ENCODE measurements at places on chromosomes 5 and 9. TPM values are rescaled to one million over a fixed set of nuclear protein-coding genes. Genes with fewer than 3 reads are reported as not detected.

ACOT12 gene
- total RNA-seq, result 0.23 TPM

CEMIP2 gene
- 69.5 TPM for total RNA-seq

DNA sequence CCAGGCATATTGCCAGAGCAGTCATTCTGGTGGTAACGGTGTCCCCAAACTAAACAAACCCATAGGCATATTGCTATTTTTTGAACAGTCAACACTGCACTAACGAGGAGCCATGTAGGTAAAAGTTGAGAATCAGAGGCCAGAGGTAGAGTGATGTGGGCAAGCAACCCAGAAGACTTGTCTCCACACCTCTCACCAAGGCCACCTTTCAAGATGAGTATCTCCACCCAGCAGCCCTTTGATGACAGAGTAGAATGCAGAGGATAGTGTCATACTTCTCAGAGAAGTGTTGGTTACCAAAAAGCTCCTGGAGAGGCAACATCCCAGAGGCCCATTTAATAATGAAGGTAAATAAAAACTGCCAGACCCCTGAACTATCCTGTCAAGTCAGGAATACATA lies 63.9 kb downstream of the FCHO2 start:
- no peaks in the 10 kb centered on the region for H3K4me1 ChIP-seq
- no peak for DNase-seq
- H3K4me3 ChIP-seq, result no peak overlapping the region

- H3K4me1 ChIP-seq, result no peaks in the 10 kb centered on the region
- DNase-seq, result no peak
- no peaks in the 10 kb centered on the region for H3K36me3 ChIP-seq
- H3K27ac ChIP-seq, result no peak overlapping the region
These were observed 151.1 kb downstream of the DOCK2 start for GRCh38 chr5:169788168-169788567.

GRCh38 chr5:67163231-67163756 lies 33.3 kb downstream of the CD180 start:
- peaks cover 11% of the 10 kb centered on the region for H3K36me3 ChIP-seq
- DNase-seq, result no peak

GABRA6 gene
- total RNA-seq, result not detected

DNA sequence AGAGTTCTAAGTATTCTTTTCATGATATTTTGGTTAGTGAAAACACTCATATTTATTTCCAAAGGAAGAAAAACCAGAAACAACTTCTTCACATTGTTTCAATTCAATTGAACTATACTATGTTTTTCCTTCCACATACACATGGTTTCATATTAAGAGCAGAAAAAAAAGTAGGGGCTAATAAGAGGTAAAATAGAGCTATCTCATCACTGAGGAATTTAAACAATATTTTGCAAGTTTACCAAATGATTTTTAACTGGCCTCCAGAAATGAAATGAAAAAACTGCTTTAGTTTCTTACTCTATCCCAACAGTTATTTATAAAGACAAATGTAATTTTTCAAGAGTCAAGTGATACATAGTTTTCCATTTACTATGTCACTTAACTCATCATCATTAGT lies 233.5 kb downstream of the RFX3 start:
- no peak overlapping the region for H3K27ac ChIP-seq
- no peaks in the 10 kb centered on the region for H3K4me1 ChIP-seq
- H3K36me3 ChIP-seq, result no peaks in the 10 kb centered on the region
- no peaks in the 10 kb centered on the region for H3K27me3 ChIP-seq

FOXD4L6 gene
- not detected for total RNA-seq

- H3K4me1 ChIP-seq, result no peaks in the 10 kb centered on the region
- H3K27ac ChIP-seq, result no peak overlapping the region
- no peaks in the 10 kb centered on the region for H3K36me3 ChIP-seq
- H3K4me3 ChIP-seq, result no peak overlapping the region
- no peak for DNase-seq
These were observed 272.4 kb downstream of the ADAMTS6 start for GRCh38 chr5:65209341-65209740.

LURAP1L gene
- not detected for total RNA-seq

GRCh38 chr5:168931638-168932345 lies 352.6 kb upstream of the PANK3 start:
- no peak overlapping the region for H3K27ac ChIP-seq
- no peak for DNase-seq
- no peaks in the 10 kb centered on the region for H3K4me1 ChIP-seq

DNA sequence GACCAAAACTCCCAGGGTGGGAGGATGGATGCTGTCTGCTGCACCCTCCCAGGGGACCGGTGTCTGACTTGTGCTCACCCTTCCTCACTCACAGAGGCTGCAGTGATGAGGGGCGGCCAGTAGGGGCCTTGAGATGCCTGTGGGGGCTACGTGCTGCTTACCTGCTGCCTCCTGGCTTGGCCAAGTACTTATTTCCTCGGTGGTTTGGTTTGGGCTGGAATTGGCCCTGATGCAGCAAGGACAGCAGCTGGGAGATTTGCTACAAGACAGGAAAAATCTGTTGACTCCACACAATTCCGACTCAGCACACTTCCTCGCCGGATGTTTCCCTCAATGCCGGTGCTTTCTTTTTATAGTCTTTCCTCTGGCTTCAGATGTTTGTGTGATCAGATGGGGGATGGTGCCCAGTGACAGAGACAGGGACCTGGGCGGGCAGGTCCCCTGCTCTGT lies 6.6 kb downstream of the PCDH12 start:
- DNase-seq, result no peak
- no peak overlapping the region for H3K4me3 ChIP-seq
- peaks cover 10% of the 10 kb centered on the region for H3K4me1 ChIP-seq
- no peak overlapping the region for H3K27ac ChIP-seq

DNA sequence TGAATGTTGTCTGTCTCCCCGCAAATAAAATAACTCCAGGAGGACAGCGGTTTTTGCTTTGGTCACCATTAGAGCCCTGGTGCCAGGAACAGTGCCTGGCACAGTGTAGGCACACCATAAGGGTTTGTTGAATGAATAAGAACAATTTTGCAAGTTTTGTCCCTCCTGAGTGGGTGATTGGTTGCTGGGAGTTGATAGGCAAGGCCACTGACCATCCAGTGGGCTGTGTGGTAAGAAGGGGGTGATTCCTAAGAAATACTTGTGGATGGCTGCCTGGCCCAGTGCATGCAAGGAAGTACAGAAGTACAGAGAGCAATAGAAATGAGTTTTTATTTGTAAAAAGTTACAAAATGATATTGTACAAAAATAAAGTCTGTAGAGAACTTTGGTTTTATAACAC lies 27.5 kb downstream of the GDNF start:
- no peak overlapping the region for H3K4me3 ChIP-seq
- no peaks in the 10 kb centered on the region for H3K27me3 ChIP-seq
- H3K4me1 ChIP-seq, result no peaks in the 10 kb centered on the region
- no peak overlapping the region for H3K27ac ChIP-seq
- no peaks in the 10 kb centered on the region for H3K36me3 ChIP-seq
